ENCODE measurements at places on chromosomes 5 and 9. TPM values are rescaled to one million over a fixed set of nuclear protein-coding genes. Genes with fewer than 3 reads are reported as not detected.

Gene CD180
- total RNA-seq = not detected

GRCh38 chr9:20985851-20986600 is 45.4 kb downstream of the HACD4 start:
- H3K4me1 ChIP-seq = peaks cover 16% of the 10 kb centered on the region
- peaks cover 12% of the 10 kb centered on the region for H3K36me3 ChIP-seq
- no peak for DNase-seq
- no peak overlapping the region for H3K4me3 ChIP-seq

GRCh38 chr9:137787786-137788505 is 89.6 kb upstream of the CACNA1B start:
- H3K4me1 ChIP-seq = peaks cover 6% of the 10 kb centered on the region
- no peak for DNase-seq
- H3K27me3 ChIP-seq = no peaks in the 10 kb centered on the region

Gene PCDHA6
- 2.7 TPM for total RNA-seq

Gene CDX1
- total RNA-seq = 0.50 TPM

Measured in astrocyte (in vitro differentiated cells and primary cell).